ENCODE measurements at places on chromosomes 1 and 21. TPM values are rescaled to one million over a fixed set of nuclear protein-coding genes. Genes with fewer than 3 reads are reported as not detected.

The FCRL1 gene
- polyA plus RNA-seq, result not detected

The BATF3 gene
- polyA plus RNA-seq, result not detected

DNA sequence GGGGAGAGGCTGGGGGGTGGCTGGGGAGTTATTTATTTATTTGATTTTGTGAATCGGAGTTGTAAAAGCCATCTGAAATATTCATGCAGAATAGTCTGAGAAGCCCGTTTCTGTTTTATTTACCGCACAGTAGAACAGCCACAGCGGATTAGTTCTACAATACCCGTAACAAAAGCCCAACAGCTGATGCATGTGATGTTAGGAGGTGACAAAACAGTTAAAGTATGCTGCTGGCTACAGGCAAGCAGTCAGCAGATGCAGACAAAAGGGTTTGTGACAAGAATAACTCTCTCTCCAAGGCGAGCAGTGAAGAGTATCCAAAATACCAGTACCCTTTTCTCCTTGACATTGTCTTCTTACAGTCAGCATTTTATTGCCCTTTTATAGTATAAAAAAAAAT is 42.0 kb downstream of the PROX1 start:
- no peak for DNase-seq

DNA sequence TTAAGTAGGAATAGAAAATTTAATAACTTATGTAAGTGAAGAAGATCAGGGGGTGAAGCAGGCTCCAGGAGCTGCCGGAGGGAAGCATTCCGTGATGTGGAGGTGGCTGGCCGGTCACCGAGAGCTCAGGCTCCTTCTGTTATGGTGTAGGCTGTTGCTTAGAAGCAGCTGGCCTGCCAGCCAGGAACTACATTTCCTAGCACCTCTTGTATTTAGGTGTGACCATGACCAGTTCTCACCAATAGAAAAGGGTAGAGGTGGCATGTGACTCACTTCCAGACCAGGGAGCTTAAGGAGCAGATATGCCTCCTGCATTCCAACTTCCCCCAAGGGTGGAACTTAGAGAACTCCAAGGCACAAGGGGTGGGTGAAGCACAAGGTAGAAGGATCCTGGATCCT is 120.7 kb downstream of the ACTL8 start:
- no peak for DNase-seq

DNA sequence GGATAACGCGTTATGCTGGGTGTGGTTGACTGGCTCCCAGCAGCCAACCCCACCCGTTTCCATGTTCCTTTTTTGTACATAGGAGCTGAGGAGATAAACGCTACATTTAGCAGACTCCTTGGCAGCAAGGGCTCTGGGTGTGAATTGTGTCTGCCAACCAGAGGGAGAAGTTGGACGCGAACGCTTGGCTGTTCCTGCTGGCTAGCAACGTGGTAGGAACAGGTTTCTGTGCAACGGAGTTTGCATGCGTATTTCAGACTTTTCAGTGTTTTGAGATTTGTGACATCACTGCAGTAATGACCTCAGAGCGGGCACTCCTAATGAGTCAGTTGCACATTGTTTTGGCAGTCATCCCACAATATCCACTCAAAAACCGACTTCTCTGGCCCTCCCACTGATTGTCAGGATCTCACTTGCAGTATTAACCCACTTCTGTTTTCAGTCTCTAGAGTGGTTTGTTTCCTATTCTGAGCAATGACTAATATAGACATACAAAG is 98.7 kb upstream of the RGS1 start:
- no peak for DNase-seq

All from keratinocyte (primary cell).